ENCODE measurements at places on chromosomes 2 and 18.

DNA sequence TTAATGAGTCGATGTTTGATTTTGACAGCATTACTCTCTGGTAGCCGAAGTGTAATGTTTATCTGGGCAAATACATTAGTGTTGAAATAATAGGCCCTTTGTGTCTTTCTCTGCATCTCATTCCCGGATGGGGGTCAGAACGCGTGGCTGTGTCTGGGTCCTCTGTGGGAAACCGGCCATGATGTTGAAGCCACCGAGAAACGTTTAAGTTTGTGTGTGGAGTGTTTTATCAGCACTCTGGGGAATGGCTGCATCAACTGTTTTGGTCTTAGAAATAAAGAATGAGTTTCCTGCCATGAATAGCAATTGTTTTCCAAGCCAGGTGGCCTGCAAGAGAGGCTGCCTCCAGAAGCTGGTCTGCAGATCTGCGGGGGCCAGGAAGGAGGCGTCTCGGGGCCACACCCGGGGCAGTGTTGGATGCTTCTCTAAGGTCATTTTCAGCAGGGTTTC is 69.7 kb downstream of the RNF144A start:
- DNase-seq, result no peak

- no peak for DNase-seq
Observed at GRCh38 chr2:201194097-201194496, 11.2 kb downstream of the CASP10 start.

DNA sequence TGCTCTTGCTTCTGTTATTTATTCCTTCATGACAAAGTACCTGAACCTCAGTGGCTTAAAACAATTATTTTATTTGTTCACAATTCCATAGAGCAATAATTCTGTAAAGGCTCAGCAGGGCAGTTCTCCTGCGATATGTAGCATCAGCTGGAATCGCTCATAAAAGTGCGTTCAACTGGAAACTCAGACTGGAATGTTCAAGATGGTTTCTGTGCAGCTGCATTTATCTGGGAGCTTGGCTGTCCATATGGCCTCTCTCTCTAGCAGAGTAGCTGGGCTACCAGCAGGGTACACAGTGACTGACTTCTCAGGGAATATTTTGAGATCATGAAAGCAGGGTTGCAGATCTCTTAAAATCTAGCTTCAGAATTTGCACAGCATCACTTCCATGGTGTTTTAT is 13.5 kb downstream of the CCDC121 start:
- no peak for DNase-seq

GRCh38 chr2:150688016-150688415 is 200.5 kb upstream of the RND3 start:
- no peak for DNase-seq

DNA sequence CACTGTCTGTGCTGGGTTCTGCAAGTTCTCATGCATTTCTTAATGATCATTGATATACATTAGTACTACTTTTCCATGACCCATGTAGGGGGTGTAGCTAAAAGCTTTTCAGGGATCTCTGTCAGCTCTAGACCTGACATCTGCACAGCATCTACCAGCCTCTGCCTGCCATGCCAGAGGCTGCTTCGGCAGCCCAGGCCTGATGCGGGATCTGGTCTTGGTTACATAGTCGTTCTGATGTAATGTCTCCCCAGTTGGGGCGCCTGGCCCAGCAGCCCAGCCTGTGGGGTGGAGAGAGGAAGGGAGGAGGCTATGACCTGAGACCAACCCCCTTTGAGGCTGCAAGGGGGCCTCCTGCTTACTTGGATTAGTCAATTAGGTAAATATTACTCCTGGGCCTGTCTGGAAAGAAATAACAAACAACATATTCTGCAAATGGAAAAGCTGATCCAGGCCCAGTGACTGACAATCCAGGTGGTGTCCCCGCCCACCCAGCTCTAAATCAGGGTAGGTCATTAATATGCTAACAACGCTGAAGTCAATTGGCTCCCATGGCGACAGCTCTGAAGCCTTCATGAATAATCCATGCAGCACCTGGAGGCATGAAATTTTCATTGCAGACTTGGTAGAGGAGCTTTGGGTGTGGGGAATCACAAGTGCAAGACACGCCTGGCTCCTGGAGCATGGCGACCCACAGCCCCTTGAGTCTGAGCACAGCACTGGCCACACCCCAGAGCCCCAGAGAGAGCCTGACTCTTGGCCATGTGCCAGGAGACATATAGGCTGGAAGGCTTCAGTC is 575.3 kb downstream of the CMPK2 start:
- DNase-seq, result no peak

All from activated T-cell treated with anti-CD3 and anti-CD28 coated beads, Interleukin-2, amount 50 U/mL, for 48 hours (primary cell).